NCI-H82 (cell line): ENCODE measurements at places on chromosomes 3 and 15.

DNA sequence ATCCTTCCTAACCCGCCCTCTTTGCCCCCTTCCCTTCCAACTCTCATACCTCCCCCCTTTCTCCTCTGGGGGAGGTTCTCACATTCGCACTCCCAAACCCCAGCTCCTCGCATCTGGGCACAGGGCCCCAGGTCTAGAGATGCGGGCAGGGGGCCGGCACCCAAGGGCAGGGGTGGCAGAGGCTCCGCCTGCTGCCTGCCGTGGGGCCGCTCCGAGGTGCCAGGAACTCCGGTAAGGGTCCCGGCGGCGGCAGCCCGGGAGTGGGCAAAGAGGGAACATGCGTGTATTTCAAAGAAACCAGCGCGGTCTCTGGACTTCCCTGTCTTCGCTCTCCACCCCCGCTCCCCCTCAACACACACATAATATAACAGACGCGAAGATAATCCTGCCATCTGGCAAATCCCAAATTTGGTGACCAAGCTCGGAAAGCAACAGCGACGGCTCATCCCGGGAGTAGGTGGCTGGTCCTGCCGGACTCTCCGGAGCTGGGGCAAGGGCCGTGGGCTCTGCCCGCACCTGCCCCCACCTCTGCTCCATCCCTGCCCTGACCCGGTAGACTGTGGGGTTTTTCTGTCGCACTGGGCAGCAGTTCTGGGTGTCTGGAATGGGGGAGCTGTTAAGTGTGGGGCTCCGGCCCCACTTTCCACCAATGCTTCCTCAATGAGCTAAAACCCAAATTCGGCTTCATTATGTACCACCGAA is 31.0 kb downstream of the NR2F2 start:
- DNase-seq, result peak; percentile 97

DNA sequence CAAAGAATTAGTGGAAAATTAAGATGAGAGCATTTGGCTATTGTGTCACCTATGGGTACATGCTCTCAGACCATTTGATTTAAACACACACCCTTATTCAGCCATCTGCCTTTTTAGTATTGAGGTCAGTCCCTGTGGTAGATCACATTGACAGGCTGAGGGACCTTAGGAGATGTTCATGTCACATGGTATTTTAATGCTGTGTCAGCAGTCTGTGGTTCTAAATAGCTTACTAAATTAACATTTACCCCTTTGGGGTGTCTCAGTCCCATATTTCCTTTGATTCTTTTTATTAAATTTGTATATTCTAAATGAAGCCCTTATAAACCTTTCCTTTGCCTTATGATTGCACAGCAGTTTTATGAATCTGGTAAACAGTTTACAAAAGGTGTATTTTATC is 2.3 kb downstream of the RBM5 start:
- no peak for DNase-seq

GRCh38 chr15:40878785-40879184 is 4.8 kb upstream of the RHOV start:
- no peak for DNase-seq

- peak; percentile 76 for DNase-seq
These were observed 161.8 kb upstream of the TBL1XR1 start for GRCh38 chr3:177358977-177359592.

GRCh38 chr3:133570139-133570936 is 3.1 kb upstream of the CDV3 start:
- DNase-seq, result no peak

GRCh38 chr3:5201536-5201935 is 14.0 kb downstream of the EDEM1 start:
- no peak for DNase-seq

DNA sequence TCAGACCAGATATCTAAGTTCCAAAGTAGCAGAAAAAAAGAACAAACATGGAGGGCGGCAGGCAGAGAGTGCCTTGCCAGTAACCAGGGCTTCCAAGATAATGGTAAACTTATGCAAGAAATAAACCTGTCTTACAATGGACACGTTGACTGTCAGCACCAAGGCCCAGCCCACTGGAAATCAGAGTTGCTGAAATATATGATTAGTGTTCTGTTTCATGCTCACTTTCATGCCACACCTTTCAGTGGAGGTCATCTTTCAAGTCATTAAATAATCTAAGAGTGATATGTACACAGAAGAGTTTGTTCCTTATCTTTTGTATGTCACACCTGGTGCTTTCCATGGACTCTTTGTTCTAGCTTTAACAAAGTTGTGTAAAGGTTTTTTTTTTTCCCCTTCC is 358.1 kb downstream of the MECOM start:
- no peak for DNase-seq

- DNase-seq, result peak; percentile 26
These were observed at the start of gene CHL1 for GRCh38 chr3:196311-197148. Gene CHL1 (plus strand): TSS chr3:196763. CDS start chr3:319777, 123,014 bp downstream.

DNA sequence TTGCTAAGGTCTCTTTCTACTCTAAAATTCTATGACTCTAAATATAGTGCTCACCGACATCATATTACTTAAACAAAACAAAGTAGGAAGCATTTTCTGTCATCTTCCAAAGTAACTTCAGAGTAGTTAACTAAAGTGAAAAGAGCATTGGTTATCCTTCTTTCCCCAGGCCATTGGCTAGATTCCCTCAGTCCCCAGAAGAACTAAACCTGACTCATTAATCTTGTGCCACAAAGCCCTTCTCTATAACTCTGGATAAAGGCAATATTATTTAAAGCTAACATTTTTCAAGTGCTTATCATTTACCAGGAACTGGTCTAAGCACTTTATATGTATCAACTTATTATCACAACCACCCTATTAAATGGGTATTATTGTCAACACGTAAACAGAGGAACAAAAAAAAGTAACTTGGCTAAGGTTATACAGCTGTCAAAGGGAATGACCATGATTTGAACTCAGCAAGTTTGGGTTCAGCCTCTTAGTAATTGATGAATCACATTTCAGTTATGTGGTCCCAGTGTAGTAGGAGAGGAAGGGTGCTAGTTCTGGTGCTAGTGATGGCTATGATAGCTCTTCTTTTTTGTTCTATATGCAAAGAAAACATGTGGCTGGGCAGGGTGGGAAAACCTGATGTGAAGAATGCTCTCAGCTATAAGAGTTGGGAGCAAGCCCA is 304.9 kb downstream of the FGF12 start:
- no peak for DNase-seq

- DNase-seq, result no peak
These were observed 151.2 kb downstream of the OPA1 start for GRCh38 chr3:193744048-193744821.

GRCh38 chr3:38088126-38089078 is 48.5 kb downstream of the ACAA1 start:
- no peak for DNase-seq

GRCh38 chr3:27903446-27903845 is 181.3 kb upstream of the EOMES start:
- no peak for DNase-seq

DNA sequence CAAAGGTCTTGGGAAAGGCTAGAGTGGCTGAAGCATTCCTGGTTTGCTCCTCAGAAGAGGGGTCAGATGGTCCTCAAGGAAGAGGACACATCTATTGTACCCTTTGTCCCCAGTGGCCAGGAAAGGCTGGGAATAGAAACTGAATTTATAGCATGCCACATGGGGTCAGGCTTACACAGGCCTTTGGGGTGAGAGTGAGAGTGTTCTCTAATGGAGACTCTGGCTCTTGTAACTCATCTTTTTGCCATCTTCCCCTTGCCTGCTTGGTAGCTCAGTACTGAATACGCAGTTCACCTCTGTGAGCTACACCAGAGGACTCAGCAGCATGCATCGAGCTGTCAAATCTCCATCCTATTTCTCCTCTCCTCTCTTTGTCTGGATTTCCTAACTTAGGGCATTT is 87.5 kb downstream of the ATP2B2 start:
- peak; percentile 43 for DNase-seq

GRCh38 chr3:14706096-14706495 is 31.2 kb downstream of the C3orf20 start:
- peak; percentile 61 for DNase-seq

- DNase-seq, result peak; percentile 22
These were observed 3.1 kb upstream of the DLL4 start for GRCh38 chr15:40925863-40926658.

GRCh38 chr15:101684384-101684783 is 32.2 kb upstream of the TM2D3 start:
- no peak for DNase-seq

DNA sequence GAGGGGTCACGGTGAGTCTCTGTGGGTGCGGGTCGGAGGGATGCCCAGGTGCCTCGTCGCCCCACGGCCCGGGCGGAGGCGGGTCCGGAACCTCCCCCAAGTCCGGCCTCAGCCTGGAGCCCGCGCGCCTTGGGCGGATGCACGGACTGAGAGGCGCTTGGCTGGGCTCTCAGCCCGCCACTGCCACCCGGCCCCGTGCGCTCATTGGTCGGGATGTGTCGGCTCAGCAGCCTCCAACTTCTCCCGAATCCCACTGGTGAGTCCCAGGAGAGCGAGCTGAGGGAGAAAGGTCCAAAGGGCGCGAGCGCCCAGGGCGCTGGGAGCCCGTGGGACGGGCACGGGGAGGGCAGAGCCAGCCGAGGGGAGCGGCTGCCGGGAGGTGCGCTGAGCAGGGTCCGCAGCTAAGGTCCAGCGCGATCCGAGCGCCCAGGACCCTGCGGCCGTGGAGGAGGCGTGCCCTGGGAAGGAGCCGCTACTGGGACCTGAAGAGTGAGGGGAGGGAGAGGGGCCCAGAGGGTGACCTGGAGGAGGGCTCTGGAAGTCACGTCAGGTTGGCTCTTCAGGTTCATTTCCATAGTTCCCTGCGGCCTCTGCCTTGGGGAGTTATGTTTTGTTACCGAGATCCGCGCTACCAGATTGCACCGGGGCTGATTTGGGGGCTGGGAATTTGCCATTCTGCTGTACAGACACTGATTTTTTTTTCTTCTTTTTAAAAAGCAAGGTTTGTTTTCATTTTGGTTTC is at the start of gene MME:
Gene MME (plus strand): TSS at position 574 of the 742 bp plus-strand sequence. CDS start 3,849 bp downstream, outside the sequence.
- DNase-seq, result peak; percentile 69

- DNase-seq, result no peak
These were observed 283.9 kb upstream of the CTNNB1 start for GRCh38 chr3:40915346-40915865.

DNA sequence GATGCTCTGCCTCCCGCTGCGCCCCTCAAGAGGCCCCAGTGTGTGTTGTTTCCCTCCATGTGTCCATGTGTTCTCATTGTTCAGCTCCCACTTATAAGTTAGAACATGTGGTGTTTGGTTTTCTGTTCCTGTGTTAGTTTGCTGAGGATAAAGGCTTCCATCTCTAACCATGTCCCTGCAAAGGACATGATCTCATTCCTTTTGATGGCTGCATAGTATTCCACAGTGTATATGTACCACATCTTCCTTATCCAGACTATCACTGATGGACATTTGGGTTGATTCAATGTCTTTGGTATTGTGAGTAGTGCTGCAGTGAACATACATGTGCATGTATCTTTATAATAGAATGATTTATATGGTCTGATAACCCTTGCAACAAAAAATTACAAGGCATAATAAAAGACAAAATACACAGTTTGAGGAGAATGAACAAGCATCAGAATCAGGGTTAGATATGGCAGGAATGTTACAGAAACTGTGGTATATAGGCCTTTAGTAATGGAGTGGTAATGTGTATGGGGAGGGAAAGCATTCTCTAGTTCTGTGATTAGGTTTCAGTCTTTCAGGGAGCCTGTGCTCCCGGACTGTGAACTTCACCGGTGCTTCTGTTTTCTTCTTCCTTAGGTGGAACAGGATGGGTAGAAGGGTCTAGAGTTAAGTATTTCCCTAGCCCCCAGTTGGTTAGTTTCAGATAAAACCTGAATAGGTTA is 27.1 kb downstream of the GRM2 start:
- no peak for DNase-seq

GRCh38 chr3:129683201-129683600 is 76.7 kb upstream of the PLXND1 start:
- DNase-seq, result no peak

GRCh38 chr15:39942101-39942752 is 8.3 kb downstream of the EIF2AK4 start:
- DNase-seq, result no peak

DNA sequence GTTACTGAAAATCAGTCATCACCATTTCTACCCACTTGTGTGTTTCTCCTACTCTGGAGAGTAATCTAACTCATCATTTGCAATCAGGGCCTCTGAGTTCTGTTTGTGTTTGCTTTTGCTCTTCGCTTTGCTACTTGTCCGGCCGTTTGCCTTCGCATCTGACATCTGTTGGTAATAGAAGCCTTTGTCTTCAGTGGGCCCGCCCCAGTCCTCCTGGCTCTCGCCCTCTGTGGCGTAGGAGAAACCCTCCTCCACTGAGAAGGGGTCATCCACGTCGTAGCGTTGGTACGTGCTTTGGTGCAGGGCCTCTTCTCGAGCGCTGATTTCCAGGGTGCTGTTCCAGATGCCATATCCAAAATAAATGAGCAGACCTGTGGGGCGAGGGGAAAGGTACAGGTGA is 48.3 kb downstream of the CLDN11 start:
- no peak for DNase-seq

DNA sequence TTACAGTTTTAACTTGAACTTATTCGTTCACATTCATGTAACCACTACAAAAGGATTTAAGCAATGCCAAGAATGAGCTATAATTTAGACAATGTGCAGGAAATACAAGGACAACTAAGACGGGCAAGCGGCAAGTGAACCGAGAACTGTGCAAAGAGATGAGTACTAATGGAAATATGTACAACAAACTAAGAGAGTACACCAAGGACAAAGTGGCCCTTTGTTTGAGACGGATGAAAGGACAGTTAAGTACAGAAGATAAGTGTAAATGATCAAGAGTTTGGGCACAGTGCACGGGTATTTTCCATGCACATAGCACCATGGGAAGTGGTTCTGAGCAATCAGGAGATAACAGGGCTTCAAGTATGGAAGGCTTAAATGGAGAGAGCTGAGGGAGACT is 281.7 kb downstream of the ROBO2 start:
- DNase-seq, result peak; percentile 6

DNA sequence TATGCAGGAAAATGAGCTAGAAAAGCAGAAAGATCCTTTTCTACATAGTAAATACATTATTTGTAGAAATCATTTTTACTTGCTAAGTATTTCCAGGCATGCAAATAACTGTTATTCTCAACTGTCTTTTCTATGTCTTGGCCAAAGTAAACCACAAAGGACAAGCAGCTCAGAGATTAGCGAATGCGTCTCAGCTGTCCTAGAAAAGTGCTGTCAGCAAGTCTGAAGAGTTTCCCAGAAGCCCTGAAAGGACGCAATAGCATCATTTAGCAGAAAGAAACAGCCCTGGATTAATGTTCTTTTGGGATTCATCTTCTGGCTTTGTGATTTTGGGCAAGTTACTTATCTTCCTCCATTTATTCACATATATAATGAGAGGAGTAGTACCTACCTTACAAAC is 100.3 kb downstream of the ZIC1 start:
- no peak for DNase-seq

DNA sequence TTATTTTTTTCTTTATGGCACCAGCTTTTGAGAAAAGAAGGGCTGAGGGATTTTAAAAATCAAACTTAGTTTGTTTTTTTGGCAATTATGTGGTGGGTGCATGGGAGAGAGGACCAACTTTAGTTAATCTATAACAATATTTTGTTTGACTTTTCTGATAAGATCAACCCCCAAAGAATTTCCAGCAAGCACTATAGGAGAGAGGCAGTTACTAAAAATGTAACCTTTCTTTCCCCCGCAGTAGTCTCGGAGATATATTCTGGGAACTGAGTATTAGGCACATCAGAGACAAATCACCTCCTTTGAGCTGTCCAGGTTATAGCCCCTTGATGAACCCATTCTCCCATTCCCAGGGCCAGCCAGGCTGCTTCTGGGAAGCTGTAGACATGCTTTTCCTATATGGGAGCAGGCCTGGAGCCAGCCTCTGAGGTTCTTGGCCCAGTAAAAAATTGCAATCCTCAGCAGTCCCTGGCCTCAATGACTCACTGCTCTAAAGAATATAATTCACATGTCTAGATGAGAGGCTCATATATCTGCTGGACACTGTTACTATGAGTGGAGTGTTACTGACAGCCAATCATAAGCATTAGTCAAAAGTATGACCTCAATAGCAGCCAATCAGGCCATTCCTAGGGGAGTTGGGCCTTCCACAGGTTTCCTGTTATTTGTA is 138.3 kb upstream of the AGBL1 start:
- no peak for DNase-seq
